ENCODE measurements at places on chromosomes 11 and 22. TPM values are rescaled to one million over a fixed set of nuclear protein-coding genes. Genes with fewer than 3 reads are reported as not detected.

DNA sequence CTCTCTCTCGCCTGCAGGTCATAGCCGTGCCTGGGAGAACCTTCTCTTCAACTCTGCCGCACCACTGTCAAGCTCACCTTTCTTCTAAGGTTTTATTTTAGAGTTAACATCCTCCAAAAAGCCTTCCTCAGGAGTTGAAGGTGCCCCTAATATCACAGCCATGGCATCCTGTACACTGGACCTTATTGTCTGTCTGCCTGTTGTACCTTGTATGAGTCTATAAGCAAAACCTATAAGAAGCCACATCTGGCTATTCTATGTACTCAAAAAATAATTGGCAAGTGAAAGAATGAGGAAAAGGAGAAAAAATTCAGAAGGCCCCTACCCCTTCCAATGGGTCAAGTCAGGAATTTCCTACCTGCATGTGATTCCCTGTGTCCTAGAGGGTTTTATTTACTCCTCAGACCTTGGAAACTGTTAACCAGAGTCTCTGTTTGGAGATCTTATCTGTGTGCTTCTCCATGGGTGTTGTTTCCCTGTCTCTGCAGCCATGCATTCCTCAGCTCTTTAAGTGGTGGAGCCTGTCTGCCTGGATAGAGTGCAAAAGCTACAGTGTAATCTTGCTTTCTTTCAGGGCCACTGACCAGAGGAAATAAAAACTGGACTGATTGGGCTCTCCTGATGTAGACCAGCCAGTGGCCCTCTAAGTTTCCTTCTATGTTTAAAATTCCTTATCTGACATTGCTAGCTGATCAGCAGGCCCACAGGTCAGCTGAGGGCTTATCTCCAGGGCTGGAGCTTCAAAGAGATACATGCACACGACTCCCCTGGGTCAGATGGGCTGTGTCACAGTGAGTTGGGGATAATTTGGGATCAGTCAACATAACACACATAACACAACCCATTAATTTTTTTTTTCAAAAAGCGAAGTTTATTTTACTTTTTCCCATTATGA is 37.6 kb upstream of the TMEM135 start:
- DNase-seq: no peak

DNA sequence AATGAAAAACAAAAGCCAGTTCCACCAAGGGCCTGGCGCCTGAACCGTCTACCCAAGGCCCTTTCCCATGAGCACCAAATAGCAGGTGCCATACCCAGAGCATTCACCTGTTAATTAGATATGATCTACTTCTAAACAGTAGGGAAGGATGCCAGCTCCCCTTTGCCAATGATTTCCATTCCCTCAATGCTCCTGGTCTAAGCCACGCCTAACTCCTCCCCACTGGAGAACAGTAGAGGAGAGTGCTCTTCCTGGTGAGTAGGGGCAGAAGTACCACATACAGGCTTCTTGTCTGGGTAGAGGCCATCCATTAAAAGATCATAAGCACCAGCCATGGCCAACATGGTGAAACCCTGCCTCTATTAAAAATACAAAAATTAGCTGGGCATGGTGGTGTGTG is 40.7 kb downstream of the PACSIN2 start:
- DNase-seq: no peak

DNA sequence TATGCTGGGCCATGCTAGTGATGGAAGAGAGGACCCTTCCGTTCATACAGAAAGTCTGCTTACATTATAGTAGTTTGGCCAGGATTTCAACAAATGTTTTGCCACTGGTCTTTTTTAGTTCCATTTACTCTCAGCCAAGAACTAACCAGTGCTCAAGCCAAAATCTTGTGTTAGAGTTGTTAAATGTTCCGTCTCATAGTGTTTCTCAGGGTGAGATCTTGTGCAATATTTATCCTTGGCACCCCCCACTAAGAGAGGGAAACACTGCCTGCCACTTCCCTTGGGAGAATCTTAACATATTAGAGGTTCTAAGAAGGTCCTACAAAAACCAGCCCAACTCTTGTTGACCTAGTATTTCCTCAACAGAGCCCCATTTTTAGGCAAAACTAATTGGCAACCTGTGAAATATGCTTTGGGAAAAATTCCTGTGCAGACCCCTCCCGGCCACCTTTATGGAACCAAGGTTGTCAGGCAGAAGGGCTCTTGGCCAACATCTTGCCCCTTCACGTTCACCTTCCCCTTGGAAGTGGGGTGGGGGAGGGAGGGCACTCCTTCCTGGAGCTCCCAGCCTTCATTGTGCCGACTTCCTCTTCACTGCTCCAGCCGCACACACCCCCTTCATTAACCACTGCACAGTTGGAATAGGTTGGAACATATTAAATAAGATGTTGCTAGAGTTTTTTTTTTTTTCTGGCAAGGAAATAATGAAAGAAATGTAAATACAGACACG is 173.2 kb upstream of the SORL1-AS1 start:
- DNase-seq: no peak

HINFP gene
- polyA plus RNA-seq: 24.3 TPM

SELENOM gene
- polyA plus RNA-seq: 8.0 TPM

GRCh38 chr11:95519912-95520311 is 269.7 kb downstream of the FAM76B start:
- DNase-seq: no peak

GRCh38 chr11:81301166-81301830 is 1432.4 kb downstream of the FAM181B start:
- no peak for DNase-seq

DNA sequence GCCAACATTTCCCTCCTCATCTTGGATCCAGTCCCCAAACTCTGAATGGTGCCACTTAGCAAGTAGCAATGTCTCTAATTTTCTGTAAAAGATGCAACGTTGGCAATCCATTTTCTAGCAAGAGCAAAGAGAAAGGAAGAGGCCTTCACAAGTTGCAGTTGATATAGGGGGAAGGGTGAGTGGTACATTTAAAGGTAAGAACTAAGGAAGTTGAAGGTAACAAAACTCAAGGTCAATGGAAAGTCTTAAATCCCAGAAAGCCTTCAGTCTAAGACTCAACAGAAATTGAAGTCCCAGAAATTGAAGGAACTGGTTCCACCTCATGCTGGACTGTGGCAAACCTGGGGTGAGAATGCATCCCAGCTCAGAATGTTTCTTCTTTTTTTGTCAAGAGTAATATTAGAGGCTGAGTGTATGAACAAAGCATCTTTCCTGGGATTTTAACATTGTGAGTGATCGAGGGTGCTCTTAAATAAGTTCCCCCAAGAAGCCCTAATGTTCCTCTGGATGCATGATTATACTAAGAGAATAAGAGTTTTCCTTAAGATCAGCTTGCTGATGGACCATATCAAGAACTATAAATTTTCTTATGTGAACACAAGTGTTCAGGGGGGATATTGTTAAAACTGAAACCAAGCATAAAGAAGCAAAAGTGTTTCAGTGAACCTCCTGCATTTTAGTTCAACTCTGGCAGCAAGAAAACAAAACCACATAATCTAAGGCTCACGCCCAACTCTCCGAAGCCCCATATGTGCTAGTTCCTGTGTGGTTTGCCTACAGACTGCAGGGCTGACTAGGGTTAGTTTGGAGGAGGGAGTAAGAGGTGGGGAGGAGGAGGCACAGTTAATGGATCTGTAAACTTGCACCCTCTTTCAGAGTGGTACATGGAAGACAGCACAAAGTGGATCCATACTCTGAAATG is at the start of gene GRAP2:
TSS of gene GRAP2 (plus strand) at position 779 of the 922 bp plus-strand sequence. CDS start 46,023 bp downstream, outside the sequence.
- DNase-seq: no peak

HSPB2 gene
- polyA plus RNA-seq: 1.2 TPM

DNA sequence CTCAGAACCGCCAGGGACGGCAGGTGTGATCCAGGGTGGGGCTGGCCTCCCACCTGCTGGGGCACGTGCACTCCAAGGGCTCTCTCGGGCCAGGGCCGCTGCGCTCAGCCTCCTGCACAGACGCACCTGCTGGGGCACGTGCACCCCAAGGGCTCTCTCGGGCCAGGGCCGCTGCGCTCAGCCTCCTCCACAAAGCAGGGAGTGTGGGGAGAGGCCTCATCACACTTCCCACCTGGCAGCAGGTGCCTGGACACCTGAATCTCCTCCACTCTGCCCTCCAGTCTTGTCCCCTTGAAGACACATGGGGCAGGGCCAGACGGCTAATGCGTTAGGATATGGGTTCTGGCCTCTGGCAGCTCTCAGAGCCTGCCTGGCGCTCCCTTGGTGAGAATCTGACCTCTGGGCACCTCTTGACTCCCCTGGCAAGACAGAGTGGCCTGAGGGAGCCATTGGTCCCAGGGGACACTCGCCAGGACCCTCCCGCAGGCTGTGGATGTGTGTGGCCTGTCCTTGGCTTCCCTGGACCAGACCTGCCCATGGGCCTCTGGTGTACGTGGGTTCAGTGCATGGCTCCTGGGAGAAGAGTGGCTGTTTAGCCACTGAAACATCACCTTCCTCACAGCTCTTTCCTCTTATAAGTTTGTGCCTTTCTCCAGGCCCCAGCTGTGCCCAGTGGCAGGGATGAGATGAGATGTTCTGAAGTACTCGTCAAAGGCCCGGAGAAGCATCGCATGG is 73.5 kb downstream of the BRD1 start:
- DNase-seq: no peak

KIRREL3 gene
- 1.2 TPM for polyA plus RNA-seq

DNA sequence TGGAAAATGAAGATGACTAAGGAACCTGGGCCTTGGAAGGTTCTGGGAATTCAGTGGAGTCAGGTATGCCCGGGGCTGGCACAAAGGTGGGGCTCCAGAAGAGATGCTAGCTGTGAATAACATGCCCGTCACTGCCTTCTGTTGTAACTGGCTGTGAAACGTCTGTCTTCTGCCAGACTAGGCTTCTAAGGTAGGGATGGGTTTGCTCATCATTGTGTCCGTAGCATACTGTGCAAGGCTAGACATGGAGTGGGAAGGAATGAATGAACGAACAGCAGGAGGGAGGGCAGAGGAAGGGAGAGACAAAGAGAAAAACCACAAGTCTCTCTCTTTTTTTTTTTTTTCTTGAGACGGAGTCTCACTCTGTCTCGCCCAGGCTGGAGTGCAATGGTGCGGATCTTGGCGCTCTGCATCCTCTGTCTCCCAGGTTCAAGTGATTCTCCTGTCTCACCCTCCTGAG is 327.4 kb downstream of the MN1 start:
- DNase-seq: no peak

PGM2L1 gene
- polyA plus RNA-seq: 3.6 TPM

DNA sequence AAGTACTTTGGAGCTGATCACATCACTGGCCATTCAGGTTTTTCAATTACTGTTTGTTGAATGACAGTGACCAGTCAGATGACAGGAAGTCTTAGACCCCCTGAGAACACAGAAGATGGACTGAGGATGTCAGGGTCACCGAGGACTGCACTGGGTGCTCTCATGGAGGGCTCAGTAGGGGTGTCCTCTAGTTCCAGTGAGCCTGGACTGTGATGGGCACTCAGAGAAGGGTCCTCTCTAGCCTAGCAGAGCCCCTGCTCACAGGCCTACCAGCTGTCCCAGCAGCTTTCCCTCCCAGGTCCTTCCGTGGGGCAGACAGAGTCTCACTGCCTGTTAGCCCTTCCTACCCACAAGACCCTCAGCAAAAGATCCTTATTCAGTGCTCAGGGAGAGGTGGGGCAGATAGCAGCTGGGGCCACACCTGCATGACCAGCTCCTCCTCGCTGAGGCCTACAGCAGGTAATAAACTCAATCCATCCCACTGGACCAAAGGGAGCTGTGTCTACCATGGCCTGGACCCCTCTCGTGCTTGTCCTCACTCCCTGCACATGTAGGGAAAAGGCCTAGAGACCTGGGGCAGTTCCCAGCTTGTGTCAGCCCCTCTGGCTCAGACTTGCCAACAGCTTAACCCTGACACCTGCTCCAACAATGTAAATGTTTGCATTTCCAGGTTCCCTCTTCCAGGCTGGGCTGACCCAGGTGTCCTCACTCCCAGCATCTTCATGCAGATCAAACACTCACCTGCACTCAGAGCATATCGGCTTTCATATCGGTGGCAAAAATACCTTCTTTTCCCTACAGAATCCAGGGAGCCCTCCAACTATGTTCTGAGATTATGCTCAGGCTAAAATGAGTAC is 25.2 kb upstream of the VPREB1 start:
- DNase-seq: no peak

DNA sequence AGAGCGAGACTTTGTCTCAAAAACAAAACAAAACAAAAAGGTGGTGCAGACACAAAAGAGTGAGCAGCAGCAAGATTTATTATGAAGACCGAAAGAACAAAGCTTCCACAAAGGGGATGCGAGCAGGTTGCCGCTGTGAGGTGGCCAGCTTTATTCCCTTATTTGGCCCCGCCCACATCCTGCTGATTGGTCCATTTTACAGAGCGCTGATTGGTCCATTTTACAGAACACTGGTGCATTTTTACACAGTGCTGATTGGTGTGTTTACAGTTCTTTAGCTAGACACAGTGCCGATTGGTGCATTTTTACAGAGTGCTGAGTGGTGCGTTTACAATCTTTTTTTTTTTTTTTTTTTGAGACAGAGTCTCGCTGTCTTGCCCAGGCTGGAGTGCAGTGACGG is 77.4 kb downstream of the CECR2 start:
- DNase-seq: no peak

NNMT gene
- 0.80 TPM for polyA plus RNA-seq

GRCh38 chr11:15816260-15816871 is 540.0 kb downstream of the SOX6 start:
- no peak for DNase-seq
